Amniotic epithelial cell (primary cell): ENCODE measurements at places on chromosomes 4 and X.
A peak's percentile ranks its signal among the peaks of the same experiment; 100 is the strongest.

DNA sequence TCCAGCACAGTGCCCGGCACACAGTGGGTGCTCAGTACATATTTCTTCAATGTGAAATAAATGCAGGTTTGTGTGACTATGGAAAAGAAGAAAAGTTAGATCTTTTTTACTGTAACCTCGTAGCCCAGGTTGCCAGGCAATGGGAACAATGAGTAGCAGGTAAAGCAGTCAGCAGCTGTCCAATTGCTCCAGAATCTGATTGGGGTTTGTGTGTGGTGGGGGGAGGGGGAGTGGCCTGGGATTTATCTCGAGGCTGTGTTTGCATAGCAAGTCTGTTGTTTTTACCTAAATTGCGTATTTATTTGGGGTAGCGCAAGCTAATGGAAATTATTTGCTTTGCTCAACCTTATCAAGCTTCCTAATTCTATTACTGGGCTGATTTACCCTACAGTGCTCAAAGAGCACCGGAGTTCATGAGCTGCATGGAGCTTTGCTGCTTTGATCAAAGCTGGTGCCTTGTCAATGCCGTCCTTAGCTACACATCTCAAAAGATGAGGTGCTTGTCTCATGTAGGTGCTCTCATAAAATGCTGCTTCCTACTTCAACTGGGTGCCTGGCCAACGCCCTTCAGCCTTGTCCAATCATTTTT is 145.0 kb upstream of the DGKK start:
- DNase-seq, result no peak

DNA sequence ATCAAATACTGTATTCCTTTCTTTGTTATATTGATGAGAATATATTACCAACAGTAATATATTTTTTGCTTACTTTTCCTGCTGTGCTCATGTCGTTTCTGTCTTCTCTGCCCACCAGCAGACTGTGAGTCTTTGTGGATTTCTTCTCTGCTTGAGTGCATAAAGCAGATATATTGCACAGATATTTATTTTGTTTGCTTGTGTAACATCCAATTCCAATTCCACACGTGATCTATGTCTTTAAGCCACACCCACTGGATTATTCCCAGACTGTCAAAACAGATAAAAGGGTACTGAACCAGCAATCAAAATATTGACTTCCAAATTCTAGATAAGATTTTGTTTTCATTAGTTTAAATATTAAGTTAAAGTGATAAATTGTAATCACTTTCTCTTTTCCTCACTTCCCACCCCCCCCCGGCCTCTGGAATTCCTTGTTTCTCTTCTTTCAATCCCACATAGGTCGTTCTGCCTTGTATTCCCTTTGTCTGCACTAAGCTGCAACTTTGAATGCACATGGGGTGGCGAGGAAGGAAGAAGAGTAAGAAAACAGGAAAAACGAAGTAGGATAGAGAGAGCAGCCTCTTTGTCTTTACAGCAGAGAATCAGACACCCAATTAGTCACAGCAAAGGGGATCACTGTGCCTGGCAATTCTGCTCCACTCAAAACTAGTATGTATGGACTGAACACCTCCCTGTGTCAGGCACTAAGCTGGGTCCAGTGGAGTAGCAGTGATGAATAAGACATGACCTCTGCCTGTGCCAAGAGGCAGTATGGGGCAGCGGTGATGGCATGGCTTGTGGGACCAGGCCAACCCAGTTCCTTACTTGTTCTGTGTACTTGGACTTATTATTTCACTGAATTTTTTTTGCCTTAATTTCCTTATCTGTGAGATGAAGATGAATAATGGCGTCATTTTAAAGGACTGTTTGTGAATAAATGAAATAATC is at the start of gene ADH1B:
Gene ADH1B (minus strand): TSS at position 161 of the 951 bp plus-strand sequence. CDS start 70 bp downstream, at position 91.
- no peak for DNase-seq

- DNase-seq, result no peak
Measured at GRCh38 chrX:55030271-55031205, at the start of gene ALAS2. Gene ALAS2 (minus strand): TSS chrX:55030977. CDS start chrX:55026000, 4,977 bp downstream.

DNA sequence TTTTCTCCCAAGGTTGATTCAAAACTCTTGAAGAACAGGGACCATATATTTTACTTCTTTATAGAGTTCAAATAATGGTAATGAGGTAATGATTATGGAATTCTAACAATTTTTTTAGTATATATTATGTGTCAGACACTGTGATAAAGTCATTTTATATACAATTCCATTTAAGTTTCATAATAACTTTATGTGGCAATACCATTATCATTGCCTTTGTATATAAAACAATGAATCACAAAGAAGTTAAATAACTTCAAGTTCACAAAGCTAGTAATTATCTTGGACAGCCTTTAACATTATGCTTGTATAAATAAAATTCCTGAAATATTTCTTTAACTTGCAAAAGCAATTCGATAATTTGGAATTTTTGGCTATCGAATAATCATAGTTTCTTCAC is 20.6 kb downstream of the MAGEC1 start:
- peak; percentile 2 for DNase-seq

DNA sequence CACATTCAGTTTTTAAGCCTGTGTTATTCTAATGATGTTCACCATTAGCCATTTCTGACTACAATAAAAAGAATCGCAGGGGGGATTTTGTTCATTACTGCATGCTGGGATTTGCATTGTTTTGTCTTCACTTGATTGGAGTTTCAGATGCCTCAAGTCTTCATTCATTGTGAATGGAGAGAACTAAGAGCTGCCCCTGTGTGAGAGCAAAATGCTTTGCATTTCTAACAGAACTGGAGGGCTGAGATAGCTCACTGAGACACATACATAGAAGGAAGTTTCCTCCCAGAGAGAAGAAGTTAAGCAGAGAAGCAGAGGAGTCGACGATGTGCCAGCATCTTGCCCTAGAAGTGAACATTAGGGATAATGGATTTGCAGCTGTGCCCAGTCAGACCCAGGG is 113.5 kb upstream of the GATB start:
- DNase-seq, result no peak

DNA sequence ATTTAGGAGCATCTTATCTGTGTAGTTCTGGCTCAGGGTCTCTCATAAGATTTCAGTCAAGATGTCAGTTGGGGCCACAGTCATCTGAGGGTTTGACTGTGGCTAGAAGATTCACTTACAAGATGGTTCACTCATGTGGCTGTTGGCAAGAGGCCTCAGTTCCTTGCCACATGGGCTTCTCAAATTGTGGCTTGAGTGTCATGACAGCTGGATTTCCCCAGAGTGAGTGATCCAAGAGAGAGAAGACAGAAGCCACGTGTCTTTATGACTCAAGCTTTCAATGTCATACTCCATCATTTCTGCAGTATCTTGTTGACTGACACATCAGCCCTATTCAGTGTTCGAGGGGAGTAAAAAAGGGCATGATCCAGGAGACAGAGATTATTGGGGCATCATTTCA is 131.3 kb upstream of the AP1S2 start:
- DNase-seq, result peak; percentile 6

DNA sequence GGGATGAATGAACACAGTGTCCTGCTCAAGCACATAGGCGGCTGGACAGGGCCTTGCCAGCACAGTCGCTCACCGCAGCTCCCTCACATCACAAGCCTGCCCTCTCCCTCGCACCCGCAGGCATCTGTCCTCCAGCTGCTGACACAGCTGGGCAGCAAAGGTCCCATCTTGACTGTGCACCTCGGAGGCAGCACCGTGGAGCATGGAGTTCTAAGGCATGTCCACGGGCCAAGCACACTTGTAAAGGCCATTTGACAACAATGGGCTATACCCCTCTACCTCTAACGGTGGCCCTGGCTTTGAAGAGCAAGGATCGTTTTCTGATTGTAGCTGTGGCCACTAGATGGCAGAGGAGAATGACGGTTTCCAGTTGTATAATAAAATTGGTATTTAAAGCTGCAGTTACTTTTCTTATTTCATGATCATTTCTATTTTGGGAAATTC is 53.8 kb downstream of the APLN start:
- DNase-seq, result no peak

DNA sequence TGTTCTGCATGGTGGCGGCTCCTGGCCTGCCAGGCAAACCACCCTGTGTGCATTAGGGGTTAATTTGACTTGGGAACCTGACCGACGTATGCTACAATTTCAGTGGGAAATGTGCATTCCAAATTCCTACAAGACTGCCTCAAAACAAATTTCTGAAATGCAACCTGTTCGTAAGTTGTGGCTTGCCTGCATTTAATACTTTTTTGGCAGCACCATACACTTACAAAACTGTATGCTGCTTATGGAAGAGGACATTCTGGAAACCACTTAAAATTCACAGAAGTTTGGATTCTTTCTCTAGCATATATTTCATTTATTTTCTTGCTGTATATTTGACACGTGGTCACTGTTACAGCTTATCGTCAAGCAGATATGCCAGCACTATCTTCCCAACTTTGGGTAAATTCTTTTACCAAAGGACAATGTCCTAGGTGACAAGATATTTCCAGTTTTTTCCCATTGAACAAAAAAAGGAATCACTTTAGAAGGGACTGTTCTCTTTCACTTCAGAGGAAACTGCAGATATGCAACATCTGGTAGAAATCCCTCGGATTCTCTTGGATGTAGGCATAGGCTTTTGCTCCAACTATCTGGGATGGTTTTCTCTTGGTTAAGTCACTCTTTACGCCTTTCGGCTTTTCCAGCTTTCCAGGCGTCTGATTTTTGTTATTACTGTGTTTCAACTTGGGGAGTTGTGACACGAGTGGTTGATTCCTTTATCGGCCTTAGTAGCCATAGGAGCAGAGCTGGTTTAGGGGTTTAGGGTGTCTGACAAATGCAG is 9.7 kb upstream of the TENM3 start:
- no peak for DNase-seq

- DNase-seq, result no peak
Measured at GRCh38 chr4:154739111-154739510, 4.7 kb upstream of the LRAT start.

- no peak for DNase-seq
Measured at GRCh38 chr4:161003418-161004057, 1160.3 kb downstream of the FSTL5 start.

DNA sequence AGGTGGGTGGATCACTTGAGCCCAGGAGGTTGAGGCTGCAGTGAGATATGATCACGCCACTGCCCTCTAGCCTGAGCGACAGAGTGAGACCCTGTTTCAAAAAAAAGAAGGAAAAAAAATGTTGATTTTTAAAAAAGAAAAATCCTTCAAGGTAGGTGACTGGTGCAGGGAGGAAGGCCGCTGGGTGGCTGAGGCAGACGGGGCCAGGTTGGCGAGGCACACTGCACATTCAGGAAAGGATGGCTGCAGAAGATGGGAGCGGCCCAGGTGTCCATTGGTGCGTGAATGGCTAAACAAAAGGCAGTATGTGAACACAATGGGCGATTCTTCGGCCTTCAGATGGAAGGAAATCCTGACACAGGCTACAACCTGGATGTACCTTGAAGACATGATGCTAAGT is 30.4 kb downstream of the DCTD start:
- DNase-seq, result no peak

GRCh38 chr4:81965454-81965853 is 408.3 kb downstream of the HNRNPD start:
- no peak for DNase-seq

GRCh38 chr4:85828027-85828890 is 353.3 kb downstream of the ARHGAP24 start:
- no peak for DNase-seq

- DNase-seq, result peak; percentile 81
Measured at GRCh38 chr4:15945516-15945915, 7.0 kb upstream of the FGFBP1 start.
